Mononuclear cell (primary cell): ENCODE measurements at places on chromosomes 1 and 21. TPM values are rescaled to one million over a fixed set of nuclear protein-coding genes. Genes with fewer than 3 reads are reported as not detected.

The KRTAP7-1 gene
- total RNA-seq: not detected

The FLG gene
- not detected for total RNA-seq

The OR2T2 gene
- total RNA-seq: 0.42 TPM

The GNPAT gene
- 17.8 TPM for total RNA-seq

The TRPM2 gene
- 2.2 TPM for total RNA-seq

The C4BPB gene
- total RNA-seq: 0.84 TPM

The HAPLN2 gene
- total RNA-seq: 0.21 TPM
